ENCODE measurements at places on chromosomes 1 and 21.

DNA sequence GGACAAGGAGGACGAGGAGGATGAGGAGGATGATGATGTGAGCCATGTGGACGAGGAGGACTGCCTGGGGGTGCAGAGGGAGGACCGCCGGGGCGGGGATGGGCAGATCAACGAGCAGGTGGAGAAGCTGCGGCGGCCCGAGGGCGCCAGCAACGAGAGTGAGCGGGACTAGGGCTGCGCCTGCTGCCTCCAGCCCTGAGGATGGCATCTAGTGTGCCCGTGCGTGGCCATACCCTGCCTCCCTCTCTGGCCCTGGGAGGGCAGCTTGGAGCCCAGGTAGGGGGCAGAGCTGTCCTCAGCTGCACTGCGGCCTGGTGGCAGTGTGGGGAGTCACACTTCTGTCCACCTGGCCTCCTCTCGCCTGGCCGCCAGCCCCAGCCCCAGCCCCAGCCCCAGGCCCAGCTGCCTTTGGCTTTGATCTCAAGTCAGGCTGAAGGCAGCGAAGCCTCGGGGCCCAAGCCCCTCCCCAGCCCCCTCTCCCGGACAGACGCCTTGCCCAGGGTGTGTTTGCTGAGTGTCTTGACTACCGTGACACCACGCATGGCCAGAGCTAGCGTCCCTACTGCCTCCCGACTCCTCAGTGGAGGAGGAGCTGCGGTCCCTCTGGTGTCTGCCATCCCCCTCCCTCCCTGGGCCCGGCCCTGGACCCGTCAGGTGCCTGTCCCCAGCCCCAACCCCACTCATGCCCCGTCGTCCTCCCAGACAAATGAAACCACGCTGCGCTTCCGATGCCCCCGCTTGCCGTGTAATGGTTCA, 155.2 kb downstream of the PEX14 start:
- DNase-seq, result no peak

GRCh38 chr1:156502894-156503697, 2.5 kb upstream of the MEF2D start:
- peak; percentile 97 for DNase-seq

DNA sequence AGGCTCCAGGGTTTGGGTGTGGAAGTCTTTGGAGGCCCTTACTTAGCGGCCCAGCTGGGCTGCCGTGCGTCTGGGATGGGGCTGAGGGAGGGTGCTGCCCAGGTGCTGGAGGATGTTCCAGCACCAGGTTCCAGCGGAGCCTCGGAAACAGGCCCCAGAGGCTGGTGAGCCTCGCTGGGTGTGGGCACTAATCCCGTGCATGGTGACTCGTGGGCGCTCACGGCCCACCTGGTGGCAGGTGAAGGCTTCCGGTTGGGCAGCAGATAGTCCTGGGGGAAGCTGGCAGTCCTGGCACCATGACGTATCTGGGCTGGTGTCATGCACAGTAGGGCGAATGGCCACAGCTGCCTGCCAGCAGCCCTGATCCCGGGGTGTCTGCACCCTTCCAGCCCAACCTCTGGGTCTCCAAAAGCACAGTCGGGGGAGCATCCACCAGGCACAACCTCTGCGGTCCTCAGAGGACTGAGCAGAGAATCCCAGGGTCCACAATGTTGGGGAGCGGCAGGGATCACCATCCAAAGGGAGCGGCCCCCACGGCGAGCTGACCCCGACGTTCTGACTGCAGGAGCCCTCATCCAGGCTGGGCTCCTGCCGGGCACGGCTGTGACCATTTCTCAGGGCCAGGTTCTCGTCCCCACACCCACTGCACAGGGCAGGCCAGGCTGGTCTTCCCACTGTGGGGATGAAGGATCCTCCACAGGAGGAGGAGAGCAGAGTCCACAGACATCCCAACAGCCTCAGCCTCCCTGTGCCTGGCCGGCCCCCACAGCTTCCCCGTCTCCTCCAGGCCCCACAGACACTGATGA, 25.3 kb downstream of the FTCD start:
- no peak for DNase-seq

DNA sequence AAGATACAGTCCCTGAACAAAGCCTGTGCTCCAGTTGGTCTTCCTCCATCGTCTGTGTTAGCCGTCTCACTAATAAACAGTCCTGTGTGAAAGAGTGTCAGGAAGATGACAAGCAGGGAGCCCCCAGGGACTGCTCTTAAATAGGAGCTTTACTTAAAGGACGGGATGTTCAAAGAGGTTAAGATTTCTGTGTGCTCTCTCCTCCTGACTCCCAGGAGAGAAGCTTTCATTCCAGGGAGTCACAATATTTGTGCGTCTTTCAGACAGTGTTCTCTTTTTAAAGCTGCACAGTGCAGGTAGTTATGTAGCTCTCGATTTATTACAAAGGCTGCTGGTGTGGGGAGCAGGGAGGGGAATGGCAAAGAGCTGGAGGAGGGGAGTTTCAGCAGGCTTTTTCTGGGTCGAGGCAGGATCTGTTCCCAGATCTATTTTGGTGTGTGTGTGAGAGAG, 43.5 kb downstream of the STYXL2 start:
- DNase-seq, result no peak

- DNase-seq, result no peak
Measured at GRCh38 chr21:15095326-15095725, 30.5 kb upstream of the NRIP1 start.

DNA sequence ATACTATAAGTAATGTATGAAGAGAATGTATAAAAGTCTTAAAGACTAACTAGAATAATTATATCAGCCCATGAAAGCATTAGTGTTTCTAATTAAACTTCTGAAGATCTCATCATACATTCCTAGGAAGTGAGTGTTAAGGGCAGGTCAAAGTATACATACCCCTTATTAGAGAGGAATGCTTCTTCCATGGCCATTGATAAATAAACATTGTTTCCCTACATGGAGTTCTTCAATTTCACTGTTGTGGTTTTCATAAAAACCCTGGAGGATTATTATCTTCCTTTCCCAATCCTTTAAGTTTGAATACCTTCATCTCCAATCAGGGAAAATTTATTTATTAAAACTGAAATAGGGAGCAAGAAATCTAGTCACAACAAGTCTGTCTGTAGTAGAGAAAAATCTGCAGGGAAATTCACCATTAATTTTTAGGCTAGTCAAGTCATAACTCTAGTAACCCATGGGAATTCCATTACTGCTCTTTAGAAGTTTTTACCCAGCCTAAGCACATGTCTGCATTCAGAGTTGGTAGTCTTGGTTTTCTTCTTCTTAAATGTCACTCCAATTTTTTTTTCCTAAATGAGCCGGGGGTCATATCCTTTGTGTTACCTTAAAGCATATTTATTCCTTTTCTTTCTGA, 147.0 kb downstream of the TNFSF18 start:
- peak; percentile 73 for DNase-seq

DNA sequence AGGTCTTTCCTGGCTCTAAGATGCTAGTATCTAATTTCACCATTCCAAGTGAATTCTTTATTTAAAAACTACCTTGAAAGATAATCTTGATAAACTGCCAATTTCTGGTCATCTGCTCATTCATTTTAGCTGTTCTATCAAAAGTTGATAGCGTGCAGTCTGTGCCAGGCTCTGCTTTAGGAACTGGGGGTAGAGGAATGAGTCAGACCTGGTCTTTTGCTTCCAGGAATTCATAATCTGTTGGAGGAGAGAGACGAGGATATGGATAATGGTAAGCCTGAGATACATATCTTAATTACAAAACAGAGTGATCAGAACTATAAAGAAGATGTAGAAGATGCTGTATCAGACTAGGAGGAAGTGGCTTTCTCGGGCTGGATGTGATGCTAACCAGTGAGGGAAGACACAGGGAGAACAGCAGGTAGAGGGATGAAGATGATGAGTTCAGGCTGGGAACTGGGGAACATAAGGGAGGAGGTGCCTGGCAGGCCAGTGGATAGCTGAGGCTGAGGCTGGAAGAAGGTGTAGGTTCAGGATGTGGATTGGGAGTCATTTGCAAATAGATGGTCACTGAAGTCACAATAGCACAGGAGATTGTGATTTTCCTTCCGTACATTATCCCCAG, 12.3 kb upstream of the PHC2 start:
- no peak for DNase-seq

- no peak for DNase-seq
Measured at GRCh38 chr1:55885619-55886018, 670.5 kb upstream of the USP24 start.

- DNase-seq, result no peak
Measured at GRCh38 chr21:28798798-28799197, 193.9 kb downstream of the LTN1 start.

DNA sequence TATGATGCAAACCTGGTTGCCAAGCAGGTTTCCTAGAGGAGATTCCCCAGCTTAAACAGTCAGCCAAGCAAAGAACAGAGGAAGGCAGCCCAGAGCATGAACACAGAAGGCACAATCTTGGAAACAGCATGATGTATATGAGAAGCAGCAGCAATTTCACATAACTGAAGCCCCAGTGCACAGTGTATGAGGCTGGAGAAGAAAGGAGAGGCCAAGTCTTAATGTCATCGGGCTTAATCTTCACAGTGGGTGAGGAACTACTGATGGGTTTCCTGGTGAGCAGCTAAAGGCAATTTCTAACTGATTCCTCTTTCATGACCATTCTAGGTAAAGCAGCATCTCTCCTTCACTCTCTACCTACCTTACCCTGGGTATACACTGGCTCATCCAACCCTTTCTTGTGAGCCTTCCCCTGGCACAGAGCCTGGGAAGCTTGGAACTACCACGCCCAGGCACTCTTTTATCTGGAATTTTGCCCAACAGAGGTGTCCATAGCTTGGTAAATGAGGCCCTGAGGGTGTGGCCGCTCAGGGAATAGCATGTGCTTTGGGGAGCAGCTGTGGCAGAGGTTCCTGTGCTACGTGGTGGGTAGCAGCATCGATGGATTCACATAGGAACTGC, 22.0 kb downstream of the FYB2 start:
- DNase-seq, result no peak

DNA sequence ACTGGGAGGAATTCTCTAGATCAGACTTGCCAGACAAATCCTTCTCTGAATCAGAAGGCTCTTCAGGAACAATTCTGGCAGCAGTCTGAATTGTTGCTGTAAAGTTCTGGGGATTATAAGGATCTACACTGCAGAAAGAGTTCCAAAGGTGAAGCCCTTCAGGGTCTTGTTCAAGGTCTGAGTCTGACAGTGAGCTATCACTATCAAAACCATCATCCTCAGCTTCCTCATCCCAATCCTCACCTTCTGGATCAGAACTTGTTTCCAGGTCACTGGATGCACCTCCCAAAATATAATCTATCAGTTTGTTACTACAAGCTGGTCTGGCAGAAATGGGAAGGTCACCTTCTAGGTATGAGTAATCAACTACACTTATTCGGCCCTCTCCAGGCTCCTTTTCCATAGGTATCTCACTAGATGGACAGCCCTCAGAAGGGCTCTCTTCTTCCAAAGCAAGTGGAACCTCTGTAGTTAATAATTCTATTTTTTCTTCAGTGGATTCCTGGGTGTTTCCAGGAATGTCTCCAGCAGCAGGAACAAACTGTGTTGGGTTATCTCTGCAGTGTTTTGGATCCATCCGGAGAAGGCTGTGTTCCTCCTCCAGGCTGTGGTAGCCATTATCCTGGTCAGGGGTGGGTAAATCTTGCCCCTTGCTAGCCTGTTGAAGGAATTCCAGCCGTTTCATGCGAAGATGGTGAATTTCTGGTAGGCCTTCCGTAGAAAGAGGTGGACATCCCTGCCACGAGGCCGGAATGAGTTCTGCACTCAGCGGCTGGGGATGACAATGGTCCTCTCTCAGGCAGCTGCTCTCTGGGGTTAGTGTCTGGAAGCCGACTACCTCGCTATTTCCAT, 1.6 kb downstream of the PPP1R15B start:
- no peak for DNase-seq

DNA sequence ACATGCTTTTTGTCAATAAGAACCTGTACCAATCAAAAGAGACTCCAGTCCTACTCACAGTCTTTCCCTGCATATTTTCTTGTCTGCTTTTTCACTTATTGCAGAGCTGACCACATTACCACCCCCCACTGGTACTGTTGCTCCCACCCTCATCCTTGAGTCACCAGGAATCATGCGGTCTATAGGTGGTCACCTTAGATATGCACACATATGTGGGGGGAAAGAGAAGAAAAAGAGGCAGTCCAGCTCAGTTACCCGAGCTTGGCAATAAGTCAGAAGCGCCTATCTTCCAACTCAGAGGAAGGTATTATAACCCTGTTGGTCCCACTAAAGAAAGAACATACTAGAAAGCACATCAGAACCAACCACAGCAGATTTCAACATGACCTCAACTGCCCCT, 119.2 kb downstream of the SMYD2 start:
- peak; percentile 39 for DNase-seq

GRCh38 chr1:155062151-155062686, 1.3 kb upstream of the EFNA4 start:
- DNase-seq, result no peak

- DNase-seq, result no peak
Measured at GRCh38 chr1:225476100-225476511, 48.3 kb upstream of the LBR start.

DNA sequence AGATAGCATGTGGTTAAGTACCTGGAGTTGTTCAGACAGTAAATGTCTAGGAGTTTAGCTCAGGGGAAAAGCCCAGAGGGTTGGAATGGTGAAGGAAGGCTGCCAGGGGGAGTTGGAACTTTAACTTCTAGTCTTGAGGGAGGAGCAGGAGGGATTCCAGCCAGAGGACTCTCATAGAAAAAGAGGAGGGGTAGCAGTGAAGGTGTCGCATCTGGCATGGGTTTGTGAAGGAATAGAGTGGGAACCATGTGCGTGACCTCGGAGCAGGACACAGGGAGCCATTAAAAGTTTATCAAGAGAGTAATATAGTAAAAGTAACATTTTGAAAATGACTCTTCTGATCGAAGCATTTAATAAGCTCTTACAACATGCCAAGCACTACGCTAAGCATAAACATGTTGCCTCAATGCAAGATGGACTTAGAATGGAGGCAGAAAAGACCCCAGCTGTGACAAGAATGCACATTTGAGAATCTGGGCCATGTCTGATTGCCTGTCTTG, 632.4 kb upstream of the CAMK1G start:
- DNase-seq, result no peak

DNA sequence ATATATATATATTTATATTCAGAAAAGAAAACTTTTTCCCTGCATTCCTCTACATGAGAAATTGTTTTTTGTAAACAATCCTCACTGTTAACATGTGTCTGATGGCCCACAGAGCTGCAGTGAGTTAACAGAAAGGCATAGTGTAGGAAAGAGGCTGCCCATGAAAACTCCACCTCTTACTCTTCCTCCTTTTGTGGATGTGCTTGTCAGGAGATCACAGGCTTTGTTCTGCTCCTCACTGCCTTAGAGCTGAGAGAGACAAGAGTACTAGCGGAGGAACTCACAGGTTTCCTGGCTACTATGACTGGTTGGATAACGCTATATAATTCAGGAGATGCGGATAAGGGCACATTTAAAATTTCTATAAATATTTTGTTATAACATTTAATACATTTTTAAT, 200.6 kb downstream of the BRINP3 start:
- DNase-seq, result no peak

- peak; percentile 9 for DNase-seq
Measured at GRCh38 chr1:45200906-45201500, 5.4 kb downstream of the ZSWIM5 start.
